ENCODE measurements at places on chromosomes 7 and 10. TPM values are rescaled to one million over a fixed set of nuclear protein-coding genes. Genes with fewer than 3 reads are reported as not detected.
A peak's percentile ranks its signal among the peaks of the same experiment; 100 is the strongest.

DNA sequence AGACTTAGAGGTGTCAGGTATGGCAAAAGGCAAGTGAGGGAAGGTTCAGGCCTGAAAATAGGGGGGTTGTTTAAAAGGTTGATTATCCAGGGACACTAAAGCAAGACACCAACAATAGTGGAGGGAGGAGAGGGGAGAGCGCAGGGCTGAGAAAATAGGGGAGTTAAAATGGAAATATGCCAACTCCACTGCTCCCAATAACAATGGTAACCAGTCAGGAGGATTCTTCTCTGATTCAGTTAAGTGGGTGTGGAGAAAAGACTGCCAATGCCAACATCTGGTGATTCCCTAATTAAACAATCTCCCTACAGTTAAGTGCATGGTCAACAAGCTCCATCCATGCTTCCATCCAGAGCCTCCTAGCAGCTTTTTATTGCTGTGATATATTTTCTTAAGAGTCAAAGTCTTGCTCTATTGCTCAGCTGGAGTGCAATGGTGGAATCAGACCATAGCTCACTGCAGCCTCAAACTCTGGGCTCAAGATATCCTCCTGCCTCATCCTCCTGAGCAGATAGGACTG, 183.3 kb downstream of the JAZF1 start:
- no peak for DNase-seq

The ENKUR gene
- total RNA-seq, result 0.20 TPM

- no peak for DNase-seq
Measured at GRCh38 chr10:69505636-69506318, 54.5 kb downstream of the TSPAN15 start.

DNA sequence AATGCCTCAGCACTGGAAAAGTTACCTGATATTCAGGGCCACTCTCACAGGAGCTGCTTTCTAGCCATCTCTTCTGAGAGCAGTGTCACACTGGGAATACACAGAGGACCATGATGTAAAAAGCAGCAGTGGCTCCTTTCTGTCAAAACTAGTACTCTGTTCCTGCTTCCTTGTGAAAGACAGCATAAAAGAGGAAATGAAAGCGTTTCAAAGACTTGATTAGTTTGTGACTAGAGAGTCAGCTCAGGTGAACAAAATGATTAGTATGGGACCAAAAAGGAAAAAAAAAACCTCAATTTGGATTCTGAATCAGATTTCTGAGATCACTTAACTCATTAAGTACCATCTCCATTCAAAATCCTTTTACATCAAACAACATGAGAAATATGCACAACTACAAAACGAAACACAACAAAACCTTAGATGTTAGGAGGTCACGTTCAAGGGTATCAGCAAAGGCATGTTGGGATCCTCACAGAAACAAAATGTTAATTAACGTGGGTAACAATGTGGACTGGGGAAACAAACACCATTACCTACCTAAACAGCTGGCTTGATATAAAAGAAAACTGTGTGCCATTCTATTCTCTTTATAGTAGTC, 103.7 kb downstream of the MACC1 start:
- DNase-seq, result no peak

The BLNK gene
- 1.2 TPM for total RNA-seq

The SEMA3A gene
- 2.3 TPM for total RNA-seq

GRCh38 chr7:38312821-38313220, 39.4 kb upstream of the TARP start:
- DNase-seq, result no peak

The SLIT1 gene
- total RNA-seq, result 0.62 TPM

The ENO4 gene
- total RNA-seq, result 0.38 TPM

DNA sequence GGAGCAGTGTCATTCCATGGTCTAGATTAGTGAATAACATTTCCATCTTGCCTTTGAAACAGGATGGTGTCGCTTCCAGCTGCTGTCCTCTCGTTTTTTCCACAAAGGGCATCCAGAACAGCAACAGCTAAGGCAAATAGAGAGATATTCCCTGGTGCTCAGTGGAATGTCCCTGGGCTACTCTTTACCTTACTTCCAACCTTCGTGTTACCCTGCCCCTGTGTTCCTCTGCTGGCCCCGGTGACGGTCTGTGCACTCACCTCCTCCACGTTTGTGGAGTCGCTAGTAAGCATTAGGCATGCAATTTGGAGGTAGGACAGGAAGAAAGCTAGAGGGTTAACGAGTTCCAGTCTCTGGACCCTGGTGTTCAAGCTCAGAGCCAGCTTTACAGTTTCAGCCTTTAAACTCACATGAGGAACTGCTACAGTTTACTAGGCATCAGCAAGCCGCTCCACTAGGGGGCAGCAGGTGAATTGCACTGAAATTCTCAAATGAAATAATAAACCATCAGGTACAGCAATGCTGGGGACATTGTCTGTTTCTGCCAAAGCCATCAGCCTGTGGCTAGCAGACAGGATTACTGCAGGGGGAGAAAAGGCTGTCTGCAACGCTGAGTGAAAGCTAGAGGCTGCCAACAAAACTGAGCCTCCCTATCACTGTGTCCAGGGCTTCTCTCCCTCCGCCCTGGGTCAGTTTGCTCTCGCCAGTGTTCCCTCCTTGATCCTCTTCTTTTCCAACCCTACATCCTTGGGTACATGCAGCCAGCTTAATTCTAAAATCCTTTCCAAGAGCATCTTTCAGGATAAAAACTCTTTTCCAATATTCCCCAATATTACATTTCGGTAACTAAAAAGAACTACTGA, 9.0 kb downstream of the MRPL32 start:
- DNase-seq, result peak; percentile 86
